ENCODE measurements at places on chromosomes 5 and 9. TPM values are rescaled to one million over a fixed set of nuclear protein-coding genes. Genes with fewer than 3 reads are reported as not detected.
A peak's percentile ranks its signal among the peaks of the same experiment; 100 is the strongest.

- DNase-seq = no peak
- no peak overlapping the region for H3K27ac ChIP-seq
- H3K27me3 ChIP-seq = no peaks in the 10 kb centered on the region
- no peak overlapping the region for H3K4me3 ChIP-seq
- H3K4me1 ChIP-seq = no peaks in the 10 kb centered on the region
These were observed 12.7 kb downstream of the STK10 start for GRCh38 chr5:172175263-172175719.

Gene RANBP17
- total RNA-seq = 10.0 TPM

- no peak overlapping the region for H3K4me3 ChIP-seq
- peak; percentile 88 for DNase-seq
- no peaks in the 10 kb centered on the region for H3K27me3 ChIP-seq
- H3K36me3 ChIP-seq = no peaks in the 10 kb centered on the region
These were observed 14.4 kb upstream of the AMACR start for GRCh38 chr5:34022121-34022705.

GRCh38 chr5:175696139-175696854, 38.4 kb downstream of the HRH2 start:
- no peaks in the 10 kb centered on the region for H3K27me3 ChIP-seq
- H3K4me3 ChIP-seq = no peak overlapping the region
- H3K36me3 ChIP-seq = no peaks in the 10 kb centered on the region
- no peak for DNase-seq
- no peaks in the 10 kb centered on the region for H3K4me1 ChIP-seq

DNA sequence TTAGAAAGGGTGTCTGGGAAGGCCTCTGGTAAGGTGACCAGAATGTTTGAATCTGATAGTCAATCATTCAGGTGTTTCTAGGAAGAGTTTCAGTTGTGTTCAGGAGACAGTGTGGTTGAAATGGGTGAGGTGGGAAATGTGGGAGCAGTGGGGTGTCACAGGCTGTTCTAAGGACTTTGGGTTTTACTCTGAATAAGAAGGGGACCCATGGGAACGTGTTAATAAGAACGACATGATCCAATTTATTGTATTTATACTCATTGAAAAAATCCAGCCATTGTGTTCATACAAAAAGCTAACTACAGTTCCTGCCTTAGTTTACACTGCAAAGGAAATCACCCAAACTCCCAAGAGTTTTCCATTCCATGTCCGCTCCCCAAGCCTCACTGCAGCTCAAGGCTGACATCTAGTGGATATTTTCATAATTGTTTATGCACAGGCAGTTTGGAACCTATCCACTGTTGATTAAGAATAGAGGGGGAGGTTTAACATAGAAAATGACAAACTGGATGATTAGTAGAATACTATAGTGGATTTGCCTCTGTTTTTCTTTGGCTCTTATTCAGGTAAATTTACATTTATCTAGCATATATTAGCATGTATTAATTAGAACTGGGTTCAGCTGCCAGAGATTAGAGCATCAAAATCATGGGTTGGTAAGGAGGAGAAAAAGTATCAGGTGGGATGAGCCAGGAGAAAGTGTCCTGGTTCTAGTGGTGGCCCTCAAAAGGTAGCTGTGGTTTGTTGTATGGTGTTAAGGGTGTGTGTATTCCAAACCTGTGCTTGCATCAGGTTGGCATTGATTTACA, 17.7 kb downstream of the CAVIN4 start:
- no peak overlapping the region for H3K4me3 ChIP-seq
- DNase-seq = peak; percentile 44
- H3K27me3 ChIP-seq = peaks cover 2% of the 10 kb centered on the region
- H3K4me1 ChIP-seq = peaks cover 5% of the 10 kb centered on the region
- no peaks in the 10 kb centered on the region for H3K36me3 ChIP-seq

DNA sequence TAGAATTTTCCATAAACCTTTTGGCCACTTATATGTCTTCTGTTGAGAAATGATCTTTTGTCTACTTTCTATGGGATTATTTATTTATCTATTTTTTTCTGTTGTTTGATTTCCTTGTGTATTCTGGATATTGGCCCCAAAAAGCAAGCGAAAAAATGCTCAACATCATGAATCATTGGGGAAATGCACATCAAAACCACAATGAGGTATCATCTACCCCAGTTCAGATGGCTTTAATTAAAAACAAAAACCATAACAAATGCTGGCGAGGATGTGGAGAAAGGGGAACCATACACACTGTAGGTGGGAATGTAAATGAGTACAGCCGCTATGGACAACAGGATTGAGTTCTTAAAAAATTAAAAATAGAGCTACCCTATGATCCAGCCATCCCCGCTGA, 125.0 kb upstream of the LPCAT1 start:
- peaks cover 18% of the 10 kb centered on the region for H3K27me3 ChIP-seq
- H3K4me1 ChIP-seq = no peaks in the 10 kb centered on the region
- no peaks in the 10 kb centered on the region for H3K36me3 ChIP-seq

- H3K4me1 ChIP-seq = no peaks in the 10 kb centered on the region
- no peaks in the 10 kb centered on the region for H3K27me3 ChIP-seq
- H3K36me3 ChIP-seq = no peaks in the 10 kb centered on the region
These were observed at the start of gene PCDHA7 for GRCh38 chr5:140833993-140834392. PCDHA7 (plus strand) TSS chr5:140834269; CDS start chr5:140834384, 115 bp downstream.

- peaks cover 6% of the 10 kb centered on the region for H3K4me1 ChIP-seq
- H3K36me3 ChIP-seq = no peaks in the 10 kb centered on the region
These were observed 25.2 kb downstream of the GALNT10 start for GRCh38 chr5:154215571-154216325.

Gene DPYSL3
- 135 TPM for total RNA-seq

Gene GARIN3
- not detected for total RNA-seq

Gene IL5
- not detected for total RNA-seq

DNA sequence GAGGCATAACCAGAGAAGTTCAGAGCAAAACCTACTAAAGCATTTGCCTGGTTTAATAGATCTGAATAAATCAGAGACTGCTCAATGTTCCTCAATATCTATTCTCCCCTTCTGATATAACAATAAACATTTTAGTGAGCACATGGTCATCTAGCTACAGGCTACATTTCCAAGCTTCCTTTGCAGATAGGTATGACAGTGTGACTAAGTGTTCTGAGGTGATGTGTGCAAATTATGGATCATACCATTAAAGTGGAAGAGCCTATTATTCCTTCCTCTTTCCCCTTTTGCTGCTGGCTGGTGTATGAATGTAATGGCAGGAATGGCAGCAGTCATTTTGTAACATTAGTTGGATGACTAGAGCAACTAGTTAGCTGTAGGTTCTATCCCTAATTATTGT, 285.8 kb upstream of the RASA1 start:
- H3K4me1 ChIP-seq = no peaks in the 10 kb centered on the region
- no peaks in the 10 kb centered on the region for H3K27me3 ChIP-seq
- H3K36me3 ChIP-seq = no peaks in the 10 kb centered on the region
- no peak for DNase-seq

- no peaks in the 10 kb centered on the region for H3K4me1 ChIP-seq
- no peaks in the 10 kb centered on the region for H3K36me3 ChIP-seq
- H3K27ac ChIP-seq = no peak overlapping the region
- no peak for DNase-seq
- no peak overlapping the region for H3K4me3 ChIP-seq
These were observed 52.9 kb downstream of the GLIS3 start for GRCh38 chr9:4246969-4247368.

Gene SPAG8
- total RNA-seq = 1.3 TPM

Gene ZNF169
- total RNA-seq = 3.6 TPM

Gene TJP2
- total RNA-seq = 41.1 TPM

DNA sequence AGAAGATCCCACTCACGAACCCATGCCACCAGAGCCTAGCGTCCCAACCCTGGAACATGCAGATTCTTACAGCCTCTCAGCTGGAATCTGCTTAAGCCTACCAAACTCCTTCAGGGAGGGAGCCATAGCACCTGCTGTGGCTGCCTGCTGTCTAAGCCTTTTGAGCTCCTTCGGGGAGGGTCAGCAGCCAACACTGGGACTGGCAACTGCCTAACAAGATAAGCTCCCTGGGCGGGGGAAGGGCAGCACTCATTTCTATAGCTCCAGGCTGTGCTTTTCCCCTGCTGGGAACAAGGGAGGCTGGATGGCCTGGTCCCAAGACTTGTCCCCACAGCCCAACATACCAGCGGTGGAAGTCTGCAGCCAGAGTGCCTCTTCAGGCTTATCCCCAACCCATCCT, 199.1 kb upstream of the OR13F1 start:
- DNase-seq = no peak
- no peak overlapping the region for H3K4me3 ChIP-seq
- H3K36me3 ChIP-seq = no peaks in the 10 kb centered on the region
- H3K27ac ChIP-seq = no peak overlapping the region
- H3K27me3 ChIP-seq = no peaks in the 10 kb centered on the region
- no peaks in the 10 kb centered on the region for H3K4me1 ChIP-seq

- no peaks in the 10 kb centered on the region for H3K4me1 ChIP-seq
- H3K27me3 ChIP-seq = no peaks in the 10 kb centered on the region
- DNase-seq = no peak
- no peak overlapping the region for H3K27ac ChIP-seq
These were observed 444.2 kb downstream of the ACTL7B start for GRCh38 chr9:108411632-108412031.

- no peaks in the 10 kb centered on the region for H3K4me1 ChIP-seq
- H3K27me3 ChIP-seq = peaks cover 8% of the 10 kb centered on the region
- no peak overlapping the region for H3K4me3 ChIP-seq
- no peak for DNase-seq
These were observed 124.0 kb downstream of the CARTPT start for GRCh38 chr5:71843111-71843510.

DNA sequence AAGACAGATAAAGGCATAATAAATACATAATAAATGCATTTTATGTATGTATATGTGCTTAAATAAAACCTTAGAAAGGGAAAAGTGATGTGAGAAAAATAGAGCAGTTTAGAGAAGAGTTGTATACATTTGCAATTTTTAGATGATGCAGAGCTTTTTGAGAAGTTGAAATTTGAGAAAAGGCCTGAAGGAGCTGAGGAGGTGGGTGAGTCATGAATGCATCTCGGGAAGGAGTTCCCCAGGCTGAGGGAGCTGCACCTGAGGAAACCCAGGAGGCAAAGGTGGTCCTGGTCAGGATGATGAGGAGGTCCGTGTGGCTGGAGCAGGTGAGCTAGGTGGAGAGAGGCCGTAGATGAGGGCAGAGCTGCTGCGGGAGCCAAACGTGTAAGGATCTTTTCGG, 17.4 kb upstream of the CD180 start:
- no peaks in the 10 kb centered on the region for H3K36me3 ChIP-seq
- H3K27ac ChIP-seq = no peak overlapping the region
- H3K27me3 ChIP-seq = no peaks in the 10 kb centered on the region
- peaks cover 12% of the 10 kb centered on the region for H3K4me1 ChIP-seq

GRCh38 chr9:99392986-99393385, 170.9 kb downstream of the SEC61B start:
- H3K36me3 ChIP-seq = no peaks in the 10 kb centered on the region
- H3K4me3 ChIP-seq = no peak overlapping the region
- no peaks in the 10 kb centered on the region for H3K4me1 ChIP-seq
- H3K27me3 ChIP-seq = no peaks in the 10 kb centered on the region

DNA sequence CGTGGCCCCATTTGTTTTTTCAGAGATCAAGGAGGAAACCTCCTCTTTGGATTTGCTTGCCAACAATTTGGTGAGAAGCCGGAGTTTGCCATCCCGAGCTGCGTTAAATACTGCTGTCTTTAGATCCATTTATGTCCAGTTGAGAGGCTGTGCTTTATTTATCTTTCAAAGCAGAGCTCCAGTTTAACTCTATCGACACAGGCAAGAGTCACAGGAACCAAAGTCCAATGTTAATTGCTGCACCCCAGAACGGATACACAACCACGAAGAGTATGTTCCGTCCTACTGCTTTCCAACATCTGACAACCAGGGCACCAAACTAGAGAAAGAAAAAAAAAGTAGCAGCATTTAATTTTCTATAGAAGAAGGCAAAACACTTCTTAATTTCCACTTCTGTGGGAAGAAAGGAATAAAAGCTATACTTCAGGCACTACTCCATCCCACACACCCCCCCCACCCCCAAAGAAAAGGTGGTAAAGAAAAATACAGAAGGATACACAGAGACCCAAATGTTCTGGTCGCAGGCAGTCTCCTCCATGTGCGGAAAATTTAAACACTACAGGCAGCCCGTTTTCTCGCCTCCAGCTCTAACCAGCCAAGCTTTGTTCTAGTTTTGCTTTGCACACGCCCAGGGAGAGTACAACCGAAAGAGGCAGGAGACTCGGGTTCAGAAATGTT, 1.1 kb downstream of the FEM1C start:
- peak; percentile 52 for DNase-seq
- H3K27me3 ChIP-seq = no peaks in the 10 kb centered on the region
- H3K4me1 ChIP-seq = no peaks in the 10 kb centered on the region

GRCh38 chr9:94182532-94182931, 76.6 kb upstream of the ZNF169 start:
- no peaks in the 10 kb centered on the region for H3K4me1 ChIP-seq
- H3K27me3 ChIP-seq = no peaks in the 10 kb centered on the region
- no peak overlapping the region for H3K27ac ChIP-seq
- peaks cover 4% of the 10 kb centered on the region for H3K36me3 ChIP-seq

GRCh38 chr9:134619983-134620661, 21.5 kb upstream of the COL5A1 start:
- H3K4me1 ChIP-seq = peaks cover under 1% of the 10 kb centered on the region
- H3K27ac ChIP-seq = no peak overlapping the region
- H3K36me3 ChIP-seq = no peaks in the 10 kb centered on the region
- H3K27me3 ChIP-seq = no peaks in the 10 kb centered on the region

Gene MYOZ3
- total RNA-seq = 0.77 TPM

Gene HNRNPH1
- 630 TPM for total RNA-seq

DNA sequence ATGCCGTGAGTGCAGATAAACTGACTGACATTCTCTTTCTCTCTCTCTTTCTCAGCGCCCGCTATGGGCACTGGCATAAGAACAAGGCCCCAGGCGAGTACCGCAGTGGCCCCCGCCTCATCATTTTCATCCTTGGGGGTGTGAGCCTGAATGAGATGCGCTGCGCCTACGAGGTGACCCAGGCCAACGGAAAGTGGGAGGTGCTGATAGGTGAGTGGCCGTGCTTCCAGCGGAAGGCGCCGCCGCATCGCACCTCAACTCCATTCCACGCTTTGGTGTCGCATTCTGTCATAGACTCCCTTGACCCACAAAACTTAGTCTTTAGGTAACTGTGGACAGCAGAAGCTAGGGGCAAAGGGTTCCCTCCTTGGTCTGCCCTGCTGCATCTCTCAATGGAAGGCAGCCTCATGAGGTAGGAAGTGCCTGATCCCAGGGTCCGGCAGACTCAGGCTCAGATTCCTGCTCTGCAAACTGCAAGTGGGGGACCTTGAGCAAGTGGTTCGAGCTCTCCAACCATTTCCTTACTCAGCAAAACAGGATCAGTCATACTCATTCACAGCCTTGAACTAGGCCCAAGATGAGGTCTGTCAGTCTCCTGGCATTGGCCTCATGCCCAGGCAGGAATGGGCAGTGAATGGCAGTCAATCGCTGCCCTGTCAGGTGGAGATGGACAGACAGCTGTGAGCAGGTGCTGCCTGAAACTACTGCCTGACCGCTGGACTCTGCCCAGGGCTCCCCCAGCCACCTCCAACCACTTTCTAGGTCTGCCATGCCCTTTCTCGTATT, 24.2 kb upstream of the CFAP157 start:
- peaks cover 3% of the 10 kb centered on the region for H3K4me1 ChIP-seq
- peaks cover 30% of the 10 kb centered on the region for H3K36me3 ChIP-seq
- H3K27me3 ChIP-seq = no peaks in the 10 kb centered on the region
- no peak overlapping the region for H3K27ac ChIP-seq
- no peak for DNase-seq

Data from fibroblast of lung (primary cell).